ENCODE measurements at places on chromosomes 3 and 15. TPM values are rescaled to one million over a fixed set of nuclear protein-coding genes. Genes with fewer than 3 reads are reported as not detected.

ZNF620 gene
- 3.8 TPM for total RNA-seq

DNA sequence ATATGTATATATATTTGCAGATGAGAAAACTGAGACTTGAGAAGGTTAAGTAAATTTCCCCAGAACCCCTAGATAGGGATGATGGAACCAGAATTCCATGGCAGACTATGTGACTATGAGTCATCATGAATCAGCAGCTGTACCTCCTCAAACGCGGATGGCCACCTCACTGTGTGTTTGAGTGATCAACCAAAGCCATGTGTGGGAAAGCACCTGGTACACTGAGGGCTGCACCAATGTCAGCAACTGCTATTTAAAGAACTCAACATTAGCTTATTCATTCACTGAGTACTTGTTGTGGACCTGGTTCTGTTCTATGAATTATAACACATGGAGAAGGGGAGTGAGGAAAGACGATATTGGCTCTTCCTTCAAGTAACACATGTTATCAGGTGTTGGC, 377.0 kb downstream of the GAP43 start:
- H3K4me3 ChIP-seq: no peak overlapping the region
- no peak overlapping the region for H3K27ac ChIP-seq
- H3K36me3 ChIP-seq: no peaks in the 10 kb centered on the region

- H3K4me3 ChIP-seq: no peak overlapping the region
- H3K27ac ChIP-seq: no peak overlapping the region
- no peaks in the 10 kb centered on the region for H3K27me3 ChIP-seq
- no peaks in the 10 kb centered on the region for H3K36me3 ChIP-seq
- no peak for DNase-seq
These were observed 48.6 kb downstream of the RARB start for GRCh38 chr3:25476639-25477038.

LRTM1 gene
- not detected for total RNA-seq

DNA sequence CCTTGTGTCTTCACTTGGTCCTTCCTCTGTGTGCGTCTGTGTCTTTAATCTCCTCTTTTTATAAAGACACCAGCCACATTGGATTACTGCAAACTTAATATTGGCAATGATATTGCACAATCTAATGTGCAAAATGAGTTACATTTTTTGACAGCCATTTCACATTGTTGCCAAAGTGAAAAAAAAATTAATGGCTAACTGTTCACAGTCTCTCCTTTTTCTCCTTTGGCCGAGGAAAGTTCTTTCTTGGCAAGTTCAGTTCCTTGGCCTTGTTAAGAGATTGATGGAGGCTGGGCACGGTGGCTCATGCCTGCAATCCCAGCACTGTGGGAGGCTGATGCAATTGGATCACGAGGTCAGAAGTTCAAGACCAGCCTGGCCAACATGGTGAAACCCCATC, 62.2 kb upstream of the ZNF280D start:
- H3K4me3 ChIP-seq: no peak overlapping the region
- DNase-seq: no peak
- no peaks in the 10 kb centered on the region for H3K4me1 ChIP-seq
- H3K36me3 ChIP-seq: no peaks in the 10 kb centered on the region
- H3K27me3 ChIP-seq: no peaks in the 10 kb centered on the region

GRCh38 chr3:177374323-177374722, 177.0 kb upstream of the TBL1XR1 start:
- H3K27ac ChIP-seq: no peak overlapping the region
- H3K4me1 ChIP-seq: no peaks in the 10 kb centered on the region
- DNase-seq: no peak
- H3K27me3 ChIP-seq: no peaks in the 10 kb centered on the region
- H3K36me3 ChIP-seq: no peaks in the 10 kb centered on the region

GRCh38 chr3:115862099-115862498, 238.8 kb downstream of the GAP43 start:
- no peak for DNase-seq
- no peaks in the 10 kb centered on the region for H3K4me1 ChIP-seq
- no peaks in the 10 kb centered on the region for H3K36me3 ChIP-seq
- H3K27me3 ChIP-seq: no peaks in the 10 kb centered on the region
- no peak overlapping the region for H3K4me3 ChIP-seq

RMDN3 gene
- 24.5 TPM for total RNA-seq

ZKSCAN7 gene
- 4.2 TPM for total RNA-seq

DNA sequence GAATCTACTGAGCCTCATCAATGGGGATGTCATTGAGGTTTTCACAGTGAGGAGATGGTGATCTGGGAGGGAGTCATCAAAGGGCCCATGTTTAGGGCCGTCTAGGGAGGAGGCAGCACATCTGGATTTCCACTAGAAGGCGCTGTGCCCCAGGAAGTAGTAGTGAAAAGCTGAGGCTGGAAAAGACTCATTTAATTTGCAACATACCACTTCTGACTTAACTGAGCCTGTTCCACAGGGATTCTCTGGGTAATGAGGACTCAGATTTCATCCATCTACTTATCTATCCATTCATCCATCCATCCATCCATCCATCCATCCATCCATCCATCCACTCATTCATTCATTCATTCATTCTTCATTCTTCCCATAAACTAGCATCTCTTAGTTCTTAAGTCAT, 17.4 kb upstream of the SHF start:
- no peak overlapping the region for H3K27ac ChIP-seq
- H3K4me1 ChIP-seq: peaks cover 8% of the 10 kb centered on the region
- DNase-seq: peak; percentile 54
- H3K36me3 ChIP-seq: no peaks in the 10 kb centered on the region
- no peaks in the 10 kb centered on the region for H3K27me3 ChIP-seq

RARB gene
- not detected for total RNA-seq

DNA sequence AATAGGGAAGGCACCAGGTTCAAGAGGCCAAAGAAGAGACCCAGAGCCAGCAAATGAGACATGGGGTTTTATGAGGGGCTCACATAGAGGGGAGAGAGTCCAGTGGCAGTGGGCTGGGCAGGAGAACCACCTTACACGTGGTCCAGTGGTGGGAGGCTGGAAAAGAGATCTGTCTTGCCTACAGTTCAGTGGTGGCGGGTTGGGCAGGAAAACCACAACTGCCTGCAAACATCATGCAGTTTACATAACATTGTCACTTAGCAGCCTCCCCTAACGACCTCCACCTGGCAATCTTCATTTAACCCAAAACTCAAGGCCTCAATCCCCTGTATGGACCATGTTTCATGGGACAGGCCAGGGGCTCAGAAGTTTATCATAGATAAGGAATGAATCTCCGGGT, 29.1 kb downstream of the CRYGS start:
- H3K4me1 ChIP-seq: peaks cover 61% of the 10 kb centered on the region
- H3K27ac ChIP-seq: no peak overlapping the region
- H3K27me3 ChIP-seq: no peaks in the 10 kb centered on the region
- DNase-seq: peak; percentile 48
- H3K36me3 ChIP-seq: no peaks in the 10 kb centered on the region
- H3K4me3 ChIP-seq: no peak overlapping the region

EXOSC7 gene
- total RNA-seq: 45.3 TPM

DNA sequence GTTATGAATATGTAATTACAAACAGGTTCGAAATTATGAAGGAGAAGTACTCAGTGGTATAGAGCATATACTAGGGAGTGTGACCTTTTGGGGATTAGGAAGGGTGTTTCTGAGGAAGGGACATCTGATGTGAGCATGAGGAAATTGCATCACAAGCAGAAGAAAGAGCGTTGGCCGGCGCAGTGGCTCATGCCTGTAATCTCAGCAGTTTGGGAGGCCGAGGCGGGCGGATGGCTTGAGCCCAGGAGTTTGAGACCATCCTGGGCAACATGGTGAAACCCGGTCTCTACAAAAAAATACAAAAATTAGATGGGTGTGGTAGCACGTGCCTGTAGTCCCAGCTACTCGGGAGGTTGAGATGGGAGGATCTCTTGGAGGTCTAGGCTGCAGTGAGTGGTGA, 6.9 kb downstream of the CMTM7 start:
- no peaks in the 10 kb centered on the region for H3K27me3 ChIP-seq
- no peak for DNase-seq
- no peak overlapping the region for H3K4me3 ChIP-seq
- H3K27ac ChIP-seq: no peak overlapping the region
- H3K4me1 ChIP-seq: peaks cover 81% of the 10 kb centered on the region

WDR49 gene
- not detected for total RNA-seq

GRCh38 chr3:189517981-189518380, 113.2 kb upstream of the TP63 start:
- no peak overlapping the region for H3K4me3 ChIP-seq
- H3K36me3 ChIP-seq: no peaks in the 10 kb centered on the region
- no peak overlapping the region for H3K27ac ChIP-seq
- H3K4me1 ChIP-seq: no peaks in the 10 kb centered on the region
- H3K27me3 ChIP-seq: no peaks in the 10 kb centered on the region

CHAC1 gene
- 1.2 TPM for total RNA-seq

DNA sequence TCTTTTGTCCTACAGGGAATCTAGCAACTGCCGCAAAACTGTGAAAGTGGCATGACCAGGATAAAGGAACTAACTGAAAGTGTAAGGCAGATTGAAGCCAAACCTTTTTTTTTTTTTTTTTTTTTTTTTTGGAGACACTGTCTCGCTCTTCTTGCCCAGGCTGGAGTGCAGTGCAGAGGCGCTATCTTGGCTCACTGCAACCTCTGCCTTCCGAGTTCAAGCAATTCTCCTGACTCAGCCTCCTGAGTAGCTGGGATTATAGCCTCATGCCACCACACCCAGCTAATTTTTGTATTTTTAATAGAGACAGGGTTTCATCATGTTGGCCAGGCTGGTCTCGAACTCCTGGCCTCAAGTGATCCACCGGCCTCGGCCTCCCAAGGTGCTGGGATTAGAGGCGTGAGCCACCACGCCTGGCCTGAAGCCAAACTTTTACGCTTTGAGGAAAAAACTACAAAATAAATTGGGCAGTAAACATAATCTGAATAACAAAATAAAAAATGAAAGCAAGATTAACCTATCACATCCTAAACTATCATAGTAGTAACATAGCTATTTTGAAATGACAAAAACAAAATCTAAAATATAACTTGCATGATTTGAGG, 9.7 kb downstream of the SLTM start:
- no peaks in the 10 kb centered on the region for H3K27me3 ChIP-seq
- no peak for DNase-seq
- peaks cover 44% of the 10 kb centered on the region for H3K4me1 ChIP-seq
- no peak overlapping the region for H3K27ac ChIP-seq
- no peak overlapping the region for H3K4me3 ChIP-seq
- H3K36me3 ChIP-seq: peaks cover 34% of the 10 kb centered on the region

GRK7 gene
- total RNA-seq: 0.25 TPM

DNA sequence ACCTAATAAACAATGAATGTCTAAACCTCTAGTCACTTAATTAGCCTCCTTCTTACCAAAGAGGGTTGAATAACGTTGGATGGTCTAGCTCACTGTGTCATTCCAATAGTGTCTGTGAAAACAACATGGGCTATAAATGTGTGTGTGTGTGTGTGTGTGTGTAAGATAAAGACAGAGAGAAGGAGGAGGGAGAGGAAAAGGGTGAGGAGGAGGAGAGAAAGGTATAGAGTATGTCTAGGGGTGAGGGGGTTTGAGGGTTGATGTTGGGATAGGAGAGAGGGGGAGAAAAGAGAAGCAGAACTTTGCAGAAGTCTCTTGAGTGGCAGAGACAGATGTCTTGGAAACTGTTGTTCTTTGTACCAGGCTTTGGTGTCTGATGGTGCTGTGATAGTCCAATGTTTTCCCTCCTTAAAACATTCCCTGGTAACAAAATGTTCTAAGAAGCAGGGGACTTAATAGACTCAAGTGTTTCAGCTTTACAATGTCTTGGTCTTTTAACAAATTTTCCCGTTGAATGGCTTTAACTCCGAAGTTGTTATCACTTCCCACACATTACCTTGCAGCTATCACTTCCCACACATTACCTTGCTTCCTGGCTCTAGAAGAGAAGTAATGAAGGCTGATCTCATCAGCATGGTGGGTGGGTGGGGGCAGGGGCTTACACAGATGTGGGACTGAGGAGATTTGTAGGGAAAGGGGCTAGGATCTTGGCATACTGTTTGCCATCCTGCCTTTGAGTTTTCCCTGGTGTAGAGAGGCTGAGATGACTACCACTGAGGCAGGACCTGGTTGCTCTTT, 57.8 kb upstream of the ETV5 start:
- DNase-seq: no peak
- no peak overlapping the region for H3K27ac ChIP-seq
- H3K4me3 ChIP-seq: no peak overlapping the region

- peaks cover 5% of the 10 kb centered on the region for H3K27me3 ChIP-seq
- no peak overlapping the region for H3K27ac ChIP-seq
- H3K36me3 ChIP-seq: no peaks in the 10 kb centered on the region
- H3K4me3 ChIP-seq: no peak overlapping the region
- no peak for DNase-seq
These were observed 9.0 kb downstream of the FGD5 start for GRCh38 chr3:14827776-14828175.

GRCh38 chr3:116020495-116020894, 397.2 kb downstream of the GAP43 start:
- no peaks in the 10 kb centered on the region for H3K4me1 ChIP-seq
- no peak overlapping the region for H3K27ac ChIP-seq
- no peak overlapping the region for H3K4me3 ChIP-seq
- H3K27me3 ChIP-seq: no peaks in the 10 kb centered on the region
- H3K36me3 ChIP-seq: no peaks in the 10 kb centered on the region

DNA sequence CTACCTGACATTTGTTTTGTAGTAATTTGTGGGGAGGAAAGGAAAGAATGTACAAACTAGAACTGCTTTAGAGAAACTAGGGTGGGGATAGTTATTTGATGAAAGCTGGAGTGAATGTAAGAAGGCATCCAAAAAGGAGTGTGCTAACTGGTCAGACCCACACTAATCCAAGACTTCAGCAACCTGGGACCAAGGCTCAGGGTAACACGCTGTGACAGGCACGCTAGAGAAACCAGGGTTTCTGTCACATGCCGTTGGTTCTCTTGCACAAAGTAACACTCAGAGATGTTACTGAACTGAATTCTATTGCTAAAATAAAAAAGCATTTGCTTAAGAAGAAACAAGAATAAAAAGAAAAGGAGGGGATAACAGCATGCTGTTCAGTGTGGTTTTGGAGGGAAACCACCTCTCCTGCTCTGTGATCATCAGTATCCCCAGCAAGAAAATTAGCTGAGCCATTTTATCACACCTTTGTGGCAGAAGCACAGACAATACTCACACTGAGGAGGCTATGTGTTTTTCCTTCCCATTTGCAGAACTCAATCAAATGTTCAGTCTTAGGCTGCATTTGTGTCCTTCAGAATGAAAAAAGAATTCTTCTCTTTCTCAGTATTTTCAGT, 2.8 kb upstream of the CCDC80 start:
- H3K27me3 ChIP-seq: no peaks in the 10 kb centered on the region
- peaks cover 14% of the 10 kb centered on the region for H3K4me1 ChIP-seq
- H3K27ac ChIP-seq: no peak overlapping the region
- H3K36me3 ChIP-seq: no peaks in the 10 kb centered on the region

GNAI2 gene
- total RNA-seq: 300 TPM

GRCh38 chr3:16189201-16189600, 14.7 kb downstream of the GALNT15 start:
- H3K4me1 ChIP-seq: no peaks in the 10 kb centered on the region
- H3K36me3 ChIP-seq: no peaks in the 10 kb centered on the region
- no peaks in the 10 kb centered on the region for H3K27me3 ChIP-seq
- H3K4me3 ChIP-seq: no peak overlapping the region
